CD8-positive, alpha-beta memory T cell (primary cell): ENCODE measurements at places on chromosomes 13 and 19. TPM values are rescaled to one million over a fixed set of nuclear protein-coding genes. Genes with fewer than 3 reads are reported as not detected.

DNA sequence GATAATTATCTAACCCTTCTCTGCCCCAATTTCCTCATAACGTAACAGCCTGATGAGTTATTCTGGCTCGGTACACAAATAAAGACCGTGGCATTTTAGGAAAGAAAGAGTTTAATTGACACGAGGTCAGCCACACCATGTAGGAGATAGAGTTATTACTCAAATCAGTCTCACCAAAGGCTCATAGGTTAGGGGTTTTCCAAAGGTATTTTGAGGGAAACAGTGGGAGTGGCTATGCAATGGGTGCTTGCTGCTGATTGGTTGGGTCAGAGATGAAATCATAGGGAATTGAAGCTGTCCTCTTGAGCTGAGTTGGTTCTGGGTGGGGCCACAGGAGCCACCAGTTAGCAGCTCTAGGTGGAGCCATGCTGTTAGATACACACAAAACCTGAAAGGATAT, 137.5 kb downstream of the FREM2 start:
- H3K4me3 ChIP-seq: no peak overlapping the region
- H3K27ac ChIP-seq: no peak overlapping the region
- no peaks in the 10 kb centered on the region for H3K36me3 ChIP-seq
- H3K27me3 ChIP-seq: no peaks in the 10 kb centered on the region

ZNF816 gene
- 10.6 TPM for total RNA-seq

GRCh38 chr19:51493776-51494175, 7.8 kb downstream of the SIGLEC12 start:
- H3K36me3 ChIP-seq: no peaks in the 10 kb centered on the region
- H3K4me3 ChIP-seq: no peak overlapping the region
- H3K4me1 ChIP-seq: no peaks in the 10 kb centered on the region
- H3K27me3 ChIP-seq: no peaks in the 10 kb centered on the region

DNA sequence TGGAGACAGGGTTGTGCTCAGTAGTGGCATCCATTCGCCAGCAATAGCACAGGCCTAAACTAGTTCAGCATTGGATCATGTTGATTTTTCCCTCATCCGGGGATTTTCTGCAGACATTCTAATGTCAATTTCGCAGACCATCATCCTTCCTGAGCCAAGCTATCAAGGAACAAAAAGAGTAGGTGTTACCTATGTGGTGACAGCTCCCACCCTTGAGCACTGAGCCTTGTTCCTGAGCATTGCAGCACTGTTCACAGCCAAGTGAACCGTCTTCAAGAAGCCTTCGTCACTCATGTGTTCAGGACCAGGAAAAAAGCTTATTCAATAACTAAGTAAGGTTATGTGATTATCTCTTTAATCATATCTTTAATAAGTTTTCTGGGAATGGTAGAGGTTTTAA, 576.2 kb downstream of the UQCRFS1 start:
- no peaks in the 10 kb centered on the region for H3K27me3 ChIP-seq
- DNase-seq: no peak
- no peak overlapping the region for H3K4me3 ChIP-seq
- no peak overlapping the region for H3K27ac ChIP-seq
- peaks cover 7% of the 10 kb centered on the region for H3K4me1 ChIP-seq

DNA sequence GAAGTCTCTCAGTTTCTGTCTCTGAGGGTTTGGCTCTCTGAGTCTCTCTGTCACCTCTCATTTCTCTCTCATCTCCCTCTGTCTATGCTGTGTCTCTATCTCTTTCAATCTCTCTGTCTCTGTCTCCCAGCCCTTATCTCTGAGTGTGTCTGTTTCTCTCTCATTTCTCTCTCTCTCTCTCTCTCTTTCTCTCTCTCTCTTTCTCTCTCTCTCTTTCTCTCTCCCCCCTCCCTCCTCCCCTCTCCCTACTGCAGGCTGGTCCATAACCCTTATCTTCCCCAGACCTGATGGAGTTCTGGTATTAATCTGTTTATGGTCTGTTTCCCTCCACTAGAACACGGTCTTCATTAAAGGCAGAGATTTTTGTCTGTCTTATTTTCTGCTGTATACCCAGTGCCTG, 1.3 kb upstream of the PVR start:
- H3K36me3 ChIP-seq: no peaks in the 10 kb centered on the region
- H3K4me3 ChIP-seq: no peak overlapping the region
- DNase-seq: no peak
- H3K27ac ChIP-seq: no peak overlapping the region
- no peaks in the 10 kb centered on the region for H3K27me3 ChIP-seq
